ENCODE measurements at places on chromosomes 7 and 10. TPM values are rescaled to one million over a fixed set of nuclear protein-coding genes. Genes with fewer than 3 reads are reported as not detected.

GIMAP2 gene
- 10.7 TPM for total RNA-seq

DNA sequence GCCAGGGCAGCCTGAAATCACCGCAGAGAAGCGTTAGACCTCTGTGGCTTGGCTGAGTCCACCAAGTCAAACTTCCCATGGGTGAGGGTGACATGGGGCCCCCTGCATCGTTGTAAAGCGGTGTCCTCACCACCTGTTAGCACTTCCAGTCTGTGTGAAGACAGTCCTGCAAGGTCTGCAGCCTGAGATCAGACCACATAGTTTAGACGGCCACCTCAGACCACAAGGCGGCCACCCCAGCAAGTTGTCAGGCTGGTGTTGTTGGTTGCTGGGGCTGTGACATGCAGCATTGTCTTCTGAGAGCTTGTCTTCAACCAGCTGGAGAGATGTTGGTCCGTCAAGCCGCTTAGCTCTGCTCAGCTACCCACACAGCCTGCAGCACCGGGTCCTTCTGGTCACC, 44.1 kb upstream of the TARP start:
- DNase-seq = no peak

KIFBP gene
- total RNA-seq = 29.1 TPM

SEMA3A gene
- total RNA-seq = 23.2 TPM

- peak; percentile 84 for DNase-seq
Measured at GRCh38 chr10:114507449-114507848, 103.1 kb upstream of the AFAP1L2 start.

DNA sequence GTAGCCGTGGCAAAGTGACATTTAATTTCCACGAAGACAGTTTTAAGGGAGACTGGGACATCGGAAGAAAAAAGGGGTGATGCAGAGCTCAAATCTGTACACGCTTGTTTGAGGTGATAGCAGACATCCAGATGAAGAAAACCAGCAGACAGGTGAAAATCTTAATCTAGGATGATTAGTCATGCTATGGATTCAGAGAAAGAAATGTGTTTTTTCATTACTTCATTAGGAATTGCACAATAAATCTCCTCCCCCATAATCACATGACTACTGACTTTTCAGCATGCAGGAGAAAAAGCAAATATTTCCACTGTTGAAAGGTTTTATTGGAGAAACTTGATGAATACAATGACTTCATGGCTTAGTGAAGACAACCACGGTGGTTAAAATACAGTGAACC, 2.5 kb downstream of the NUDT5 start:
- no peak for DNase-seq

DNA sequence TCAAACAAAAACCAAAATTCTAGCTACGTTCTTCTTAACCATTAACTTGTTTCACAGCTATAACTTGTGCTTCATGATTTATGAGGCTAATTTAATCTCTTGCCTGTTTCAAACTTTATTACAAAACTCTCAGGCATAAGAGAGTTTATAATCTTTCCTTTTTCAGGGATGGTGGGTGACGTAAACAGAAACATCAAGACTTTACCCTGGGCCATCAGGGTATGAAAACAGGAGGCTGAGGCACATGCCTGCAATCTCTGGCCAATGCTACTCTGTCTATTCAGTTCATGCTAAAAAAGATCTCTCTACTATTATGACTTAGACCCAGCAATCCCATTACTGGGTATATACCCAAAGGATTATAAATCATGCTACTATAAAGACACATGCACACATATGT, 55.9 kb upstream of the VWC2 start:
- no peak for DNase-seq

CTAGE8 gene
- total RNA-seq = 0.48 TPM

MAD1L1 gene
- total RNA-seq = 27.7 TPM

GRCh38 chr10:13871776-13872175, 285.0 kb downstream of the PRPF18 start:
- DNase-seq = no peak

GRCh38 chr10:72306215-72306760, 32.6 kb downstream of the DDIT4 start:
- DNase-seq = no peak

- DNase-seq = no peak
Measured at GRCh38 chr7:44776211-44776610, 20.3 kb upstream of the PPIA start.

GRCh38 chr7:82975811-82976468, 186.7 kb downstream of the PCLO start:
- no peak for DNase-seq

PLEKHS1 gene
- not detected for total RNA-seq

DNA sequence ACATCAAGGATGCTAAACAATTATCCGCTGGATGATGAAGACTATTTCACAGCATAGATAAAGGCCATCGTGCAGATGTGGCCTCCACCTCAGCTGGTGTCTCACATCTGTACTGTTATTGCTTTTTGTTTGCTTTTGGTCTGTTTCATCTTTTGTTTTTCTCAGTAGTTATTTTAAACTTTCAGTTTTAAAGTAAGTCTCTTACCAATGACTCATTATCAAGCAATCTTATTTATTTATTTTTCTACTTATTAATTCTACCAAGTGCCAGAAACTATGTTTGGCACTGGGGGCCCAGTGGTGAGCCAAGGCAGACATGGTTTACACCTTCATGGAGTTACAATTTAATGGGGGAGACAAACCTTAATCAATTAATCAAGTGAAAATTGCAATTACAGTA, 250.9 kb upstream of the TMEM72 start:
- DNase-seq = no peak

GRCh38 chr7:40977533-40977932, 725.4 kb downstream of the INHBA start:
- DNase-seq = no peak

DNA sequence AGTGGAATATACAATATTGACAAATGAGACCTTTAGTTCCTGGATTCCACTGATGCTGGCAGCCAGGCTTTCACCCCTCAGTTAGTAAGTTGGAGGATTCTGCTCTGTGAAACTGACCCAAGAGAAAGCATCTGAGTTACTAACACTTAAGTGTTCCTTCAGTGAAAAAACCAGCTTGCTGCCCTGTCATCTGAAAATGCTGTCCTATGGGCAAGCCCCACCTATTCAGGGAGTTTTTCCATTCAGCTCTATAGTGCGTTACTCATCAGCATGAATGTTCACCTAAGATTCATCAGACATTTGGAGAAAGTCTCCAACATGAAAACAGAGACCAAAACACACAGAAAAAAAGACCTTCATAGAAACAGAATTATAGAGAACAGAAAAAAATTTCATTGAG, 37.9 kb downstream of the PRPF18 start:
- DNase-seq = no peak

- DNase-seq = no peak
Measured at GRCh38 chr10:17278607-17279240, 50.7 kb downstream of the VIM start.

DNA sequence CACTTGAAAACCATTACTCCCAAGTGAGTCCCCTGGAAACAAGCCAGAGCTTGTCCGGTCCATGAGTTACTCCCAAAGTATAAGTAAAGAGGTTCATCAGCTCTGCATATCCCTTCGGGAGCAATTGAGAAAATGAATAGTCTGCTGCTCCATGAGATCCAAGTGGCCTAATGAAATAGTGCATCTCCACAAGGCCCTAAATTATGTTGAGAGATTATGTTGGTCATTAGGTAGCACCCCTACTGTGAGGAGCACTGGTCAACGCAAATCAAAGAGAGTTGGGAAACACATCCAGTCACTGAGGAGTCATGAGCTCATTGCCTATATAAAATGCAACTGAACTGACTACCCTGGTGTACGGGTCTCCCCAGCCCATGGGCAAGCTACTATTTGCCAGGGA, 205.5 kb upstream of the AOAH start:
- DNase-seq = no peak

ECHDC3 gene
- total RNA-seq = 256 TPM
